Suppressor macrophage (primary cell): ENCODE measurements at places on chromosomes 7 and 10.

DNA sequence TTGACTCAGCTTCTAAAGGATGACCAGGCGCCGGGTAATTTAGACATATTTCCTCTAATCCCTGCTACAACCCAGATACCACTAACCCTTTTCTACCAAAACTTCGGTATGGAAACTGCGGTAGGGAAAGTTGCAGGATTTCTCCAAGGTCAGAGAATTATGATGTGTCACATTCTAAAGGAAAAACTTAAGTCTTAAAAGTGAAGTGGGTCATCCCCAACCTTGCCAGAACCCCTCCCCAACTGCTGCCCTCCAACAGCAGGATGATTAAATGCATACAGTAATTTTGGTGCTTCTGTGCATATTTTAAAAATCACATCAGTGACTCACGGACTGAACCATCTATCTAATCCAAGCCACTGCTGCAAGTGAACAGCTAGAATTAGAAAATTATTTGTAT is 52.7 kb downstream of the GRB10 start:
- DNase-seq, result no peak

GRCh38 chr10:114526126-114526503 is 121.8 kb upstream of the AFAP1L2 start:
- no peak for DNase-seq

DNA sequence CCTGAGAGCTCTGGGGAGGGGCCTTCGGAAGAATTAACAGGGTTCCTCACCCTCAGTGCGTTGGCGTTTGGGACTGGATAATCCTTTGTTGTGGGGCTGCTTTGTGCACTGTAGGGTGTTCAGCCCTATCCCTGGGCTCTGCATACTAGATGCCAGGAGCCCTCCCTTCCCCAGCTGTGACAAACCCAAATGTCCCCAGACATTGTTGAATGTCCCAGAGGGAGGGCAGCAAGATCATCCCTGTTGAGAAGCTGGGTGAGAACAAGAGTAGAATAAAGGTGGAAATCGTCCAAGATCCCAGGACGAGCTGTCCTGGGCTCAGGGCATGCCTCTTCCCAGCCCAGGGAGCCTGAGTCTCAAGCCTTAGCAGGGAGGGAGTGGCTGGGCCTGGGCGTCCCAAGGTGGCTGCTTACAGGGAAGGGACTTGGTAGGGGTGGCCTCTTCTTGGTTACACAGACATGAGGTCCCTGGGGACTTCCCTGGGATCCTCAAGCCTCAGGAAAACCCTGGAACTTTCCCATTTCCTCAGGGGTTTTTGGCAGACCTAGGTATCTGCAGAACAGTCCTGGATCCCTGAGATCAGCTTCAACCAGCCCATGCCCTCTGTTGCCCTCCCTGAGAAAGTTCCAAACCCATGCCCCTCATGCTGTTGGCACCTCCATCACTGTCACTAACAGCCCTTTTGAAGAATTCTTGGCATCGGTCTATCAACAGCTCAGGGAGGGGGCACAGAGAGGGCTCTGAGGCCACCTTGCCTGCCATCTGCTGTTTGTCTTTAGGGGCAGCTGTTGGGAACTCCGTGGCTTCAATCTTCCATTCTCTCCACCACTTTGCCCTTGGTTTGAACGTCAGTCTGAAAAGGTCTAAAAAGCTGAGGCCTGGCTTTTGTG is 53.7 kb downstream of the GOLGA7B start:
- no peak for DNase-seq

GRCh38 chr10:100858747-100859483 is 53.8 kb upstream of the SLF2 start:
- no peak for DNase-seq

DNA sequence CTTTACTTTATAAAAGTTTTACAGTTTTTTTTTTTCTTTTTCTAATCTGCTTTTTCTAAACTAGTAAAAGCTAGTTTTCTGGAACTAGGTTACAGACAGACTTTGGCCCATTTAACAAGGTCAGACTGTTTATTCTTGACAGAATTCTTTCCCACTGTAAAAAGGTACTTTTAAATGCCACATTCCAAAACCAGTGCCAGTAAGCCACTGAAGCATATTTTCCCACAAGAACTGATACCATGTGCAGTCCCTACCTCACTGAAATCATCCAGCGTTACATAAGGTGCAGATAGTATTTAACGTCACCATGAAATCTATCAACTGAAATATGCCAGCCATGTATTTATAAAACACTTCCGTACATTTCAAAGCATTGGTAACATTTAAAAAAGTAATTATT is 121.6 kb downstream of the CDK6 start:
- DNase-seq, result no peak

GRCh38 chr7:42345478-42346299 is 108.7 kb upstream of the GLI3 start:
- no peak for DNase-seq

GRCh38 chr7:22853674-22854157 is 31.1 kb upstream of the TOMM7 start:
- DNase-seq, result no peak

- DNase-seq, result no peak
Measured at GRCh38 chr10:120041807-120042559, 149.5 kb downstream of the SEC23IP start.

DNA sequence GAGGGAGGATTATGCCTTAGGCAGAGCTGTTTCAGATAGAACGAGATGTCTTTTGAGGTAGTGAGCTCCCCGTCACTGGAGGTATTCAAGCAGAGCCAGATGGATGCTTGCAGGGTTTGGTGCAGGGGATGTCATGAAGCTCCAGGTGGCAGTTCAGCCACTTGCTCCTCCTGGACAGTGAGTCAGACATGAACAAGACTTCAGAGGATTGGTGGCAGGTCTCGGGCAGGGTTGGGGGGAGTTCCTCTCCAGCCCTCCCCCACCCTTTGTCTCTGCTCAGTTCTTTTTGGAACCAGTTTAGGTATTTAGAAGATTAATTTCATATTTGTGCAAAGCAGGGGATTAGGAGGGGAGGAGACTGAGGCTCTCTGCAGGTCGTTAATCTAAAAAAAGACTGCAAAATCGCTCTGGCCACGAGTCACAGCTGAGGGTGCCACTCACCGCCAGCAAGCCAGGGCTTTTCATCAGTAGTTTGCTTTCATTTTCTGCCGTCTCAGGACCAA is 21.5 kb upstream of the MYL10 start:
- no peak for DNase-seq

GRCh38 chr7:70680743-70681468 is 451.0 kb upstream of the GALNT17 start:
- no peak for DNase-seq

DNA sequence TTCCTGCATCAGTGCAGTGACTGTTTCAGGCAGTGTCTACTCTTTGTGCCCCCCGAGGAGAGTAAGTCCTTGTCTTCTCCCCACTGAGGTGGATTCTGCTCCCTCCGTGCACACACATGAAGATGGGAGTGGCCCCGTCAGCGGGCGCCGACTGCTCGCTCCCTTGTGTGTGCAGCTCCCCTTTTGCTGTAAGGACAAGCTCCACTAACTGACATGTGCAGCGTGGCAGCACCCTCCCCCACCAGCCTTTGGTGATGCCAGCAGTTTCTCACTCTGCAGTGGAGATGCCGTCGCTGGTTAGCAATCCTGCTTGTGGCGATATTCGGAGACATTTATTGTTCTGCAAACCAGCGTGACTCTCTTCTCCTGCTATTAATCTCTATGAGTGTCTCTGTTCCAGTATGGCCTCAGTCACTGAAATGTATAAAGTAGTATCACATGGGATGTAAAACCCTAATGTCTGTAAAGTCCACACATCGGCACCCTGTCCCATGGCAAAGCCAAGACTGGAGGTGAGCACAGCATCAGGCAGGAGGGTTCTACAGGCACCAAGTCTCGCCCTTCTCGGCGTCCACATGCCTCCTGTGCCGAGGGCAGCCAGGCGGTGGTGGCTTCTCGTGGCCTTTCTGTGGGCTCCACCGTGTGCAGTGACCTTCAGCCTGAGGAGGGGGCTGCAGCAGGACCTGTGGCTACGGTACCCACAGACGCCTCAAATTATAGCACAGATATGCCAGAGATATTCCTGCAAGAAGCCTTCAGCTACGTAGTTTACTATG is 202.7 kb downstream of the EBF3 start:
- DNase-seq, result no peak

GRCh38 chr10:98800263-98800662 is 353.5 kb upstream of the HPS1 start:
- no peak for DNase-seq

GRCh38 chr10:106942035-106942662 is 222.4 kb downstream of the SORCS1 start:
- peak; percentile 46 for DNase-seq

GRCh38 chr10:11529276-11529903 is 82.1 kb downstream of the USP6NL start:
- peak; percentile 14 for DNase-seq

- no peak for DNase-seq
Measured at GRCh38 chr7:43592326-43592725, 9.4 kb downstream of the STK17A start.

DNA sequence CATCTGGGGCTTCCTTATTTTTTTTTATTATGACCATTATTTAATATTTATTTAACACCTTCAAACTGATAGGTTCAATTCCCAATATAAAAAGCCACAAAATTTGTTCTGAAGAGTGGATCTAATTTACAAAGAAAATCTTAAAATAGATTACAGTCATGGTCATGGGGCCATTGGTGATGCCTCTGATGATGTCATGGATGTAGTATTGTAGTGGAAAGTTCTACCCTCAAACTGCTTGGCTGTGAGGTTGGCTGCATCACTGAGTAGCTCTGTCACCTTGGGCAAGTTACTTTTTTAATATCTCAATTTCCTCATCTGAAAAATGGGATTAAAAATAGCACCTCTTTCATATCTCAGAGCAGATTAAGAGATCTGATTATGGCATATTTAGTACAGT is 128.5 kb downstream of the DKK1 start:
- no peak for DNase-seq

DNA sequence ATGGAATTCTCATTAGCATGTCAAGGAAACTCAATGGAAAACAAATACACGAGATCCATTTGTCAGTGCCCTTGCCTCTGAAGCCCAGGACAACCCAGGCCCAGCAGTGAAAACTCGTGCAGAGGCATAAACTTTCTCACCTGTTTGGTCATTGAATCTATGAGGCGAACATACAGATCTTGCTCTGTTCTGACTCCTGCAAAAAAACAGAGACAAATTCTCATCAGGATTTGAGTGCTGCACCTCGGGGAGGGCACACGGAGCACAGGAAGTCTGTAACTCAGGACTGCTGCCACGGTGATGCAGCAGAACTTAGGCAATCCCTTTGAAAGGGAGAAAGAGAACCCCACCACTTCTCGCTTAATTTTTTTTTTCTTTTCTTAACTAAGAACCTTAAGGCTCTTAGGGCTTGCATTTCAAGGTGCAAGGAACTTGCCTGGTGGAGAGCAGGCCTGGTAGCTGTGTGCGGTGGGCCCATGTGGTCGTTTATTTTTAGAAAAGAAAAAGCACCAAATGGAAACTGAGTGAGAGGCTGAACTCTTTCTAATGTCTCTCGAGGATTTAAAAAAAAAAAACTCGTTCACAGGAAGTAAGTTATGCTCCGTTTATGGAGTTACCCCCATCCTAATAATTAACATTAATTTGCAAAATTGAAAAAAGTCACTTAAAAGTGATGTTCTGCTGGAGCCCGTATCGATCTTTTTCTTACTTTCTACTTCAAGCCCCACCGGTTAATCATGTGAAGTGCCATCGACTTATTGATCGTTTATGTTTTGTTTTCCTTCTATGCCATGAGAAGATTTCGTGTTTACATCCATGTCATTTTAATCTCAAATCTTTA is 1.8 kb downstream of the EBF3 start:
- no peak for DNase-seq

GRCh38 chr10:107284187-107284586 is 119.7 kb upstream of the SORCS1 start:
- DNase-seq, result no peak

- DNase-seq, result no peak
Measured at GRCh38 chr10:43234471-43235041, 32.3 kb downstream of the RASGEF1A start.

GRCh38 chr10:98272656-98273055 is 4.7 kb upstream of the LOXL4 start:
- DNase-seq, result no peak

- DNase-seq, result peak; percentile 15
Measured at GRCh38 chr7:129188892-129189660, 643 bp downstream of the SMO start.

- DNase-seq, result no peak
Measured at GRCh38 chr10:17138460-17139042, 8.9 kb upstream of the CUBN start.

DNA sequence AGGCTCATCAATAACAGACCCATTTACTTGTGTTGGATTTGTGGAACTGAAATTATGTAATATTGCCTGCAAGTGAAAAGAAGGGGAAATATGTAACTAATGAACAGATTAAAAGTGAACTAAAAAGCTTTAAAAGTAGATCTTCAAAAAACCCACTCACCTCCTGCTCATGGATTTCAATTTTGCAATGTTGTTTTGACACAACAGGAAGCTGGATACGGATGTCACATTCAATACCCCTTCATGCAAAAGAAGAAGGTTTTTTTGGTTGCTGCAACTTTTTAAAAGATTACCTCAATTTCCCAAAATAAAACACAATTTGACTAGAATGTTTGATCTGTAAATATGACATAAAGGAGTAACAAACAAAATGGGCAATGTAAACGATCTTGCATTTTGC is 3.3 kb downstream of the MKI67 start:
- DNase-seq, result peak; percentile 37

GRCh38 chr7:23468526-23469149 is 1.7 kb downstream of the IGF2BP3 start:
- no peak for DNase-seq

- DNase-seq, result no peak
Measured at GRCh38 chr10:47314416-47314970, 7.8 kb upstream of the GDF2 start.

DNA sequence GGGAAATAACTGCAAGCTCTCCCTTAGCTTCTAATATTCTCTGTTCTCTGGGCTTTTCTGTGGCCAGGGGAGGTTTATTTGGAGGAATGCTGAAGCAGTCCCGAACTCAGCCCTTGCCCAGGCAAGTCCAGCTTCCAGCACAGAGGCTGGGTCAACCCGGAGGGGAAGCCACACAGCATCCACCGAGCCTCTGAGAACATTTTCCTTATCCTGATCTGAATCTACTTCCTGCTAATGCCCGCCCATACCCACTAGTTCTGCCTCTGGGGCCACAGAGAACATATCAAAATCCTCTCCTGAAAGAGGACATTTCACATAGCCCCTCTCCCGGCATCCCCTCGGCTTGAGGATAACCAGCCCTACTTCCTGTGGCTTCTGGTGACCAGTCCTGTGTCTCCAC is 31.1 kb downstream of the SH3PXD2A start:
- DNase-seq, result no peak

DNA sequence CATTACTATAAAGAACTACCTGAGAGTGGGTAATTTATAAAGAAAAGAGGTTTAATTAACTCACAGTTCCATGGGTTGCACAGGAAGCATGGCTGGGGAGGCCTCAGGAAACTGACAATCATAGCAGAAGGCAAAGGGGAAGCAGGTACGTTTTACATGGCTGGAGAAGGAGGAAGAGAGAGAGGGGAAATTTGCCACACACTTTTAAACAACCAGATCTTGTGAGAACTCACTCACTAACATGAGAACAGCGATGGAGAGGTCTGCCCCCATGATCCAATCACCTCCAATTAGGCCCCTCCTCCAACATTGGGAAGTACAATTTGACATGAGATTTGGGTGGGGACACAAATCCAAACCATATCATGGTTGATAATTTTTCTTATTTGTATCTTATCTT is 51.8 kb upstream of the PPP1R9A start:
- DNase-seq, result no peak
